Activated CD8-positive, alpha-beta memory T cell treated with anti-CD3 and anti-CD28 coated beads, Interleukin-2, amount 10 ng/mL, durations not matched to agents 7 days and 5 days (primary cell): ENCODE measurements at places on chromosomes 12 and 14. TPM values are rescaled to one million over a fixed set of nuclear protein-coding genes. Genes with fewer than 3 reads are reported as not detected.

The CHGA gene
- total RNA-seq = not detected

The TMPRSS12 gene
- not detected for total RNA-seq

The TMEM132C gene
- total RNA-seq = not detected

The ARHGEF40 gene
- not detected for total RNA-seq

The HSPB8 gene
- total RNA-seq = not detected

The CCDC198 gene
- not detected for total RNA-seq

The C14orf132 gene
- total RNA-seq = 0.33 TPM

The SLC25A21 gene
- total RNA-seq = not detected

The SLC38A4 gene
- not detected for total RNA-seq
